ENCODE measurements at places on chromosomes 1 and 21.

DNA sequence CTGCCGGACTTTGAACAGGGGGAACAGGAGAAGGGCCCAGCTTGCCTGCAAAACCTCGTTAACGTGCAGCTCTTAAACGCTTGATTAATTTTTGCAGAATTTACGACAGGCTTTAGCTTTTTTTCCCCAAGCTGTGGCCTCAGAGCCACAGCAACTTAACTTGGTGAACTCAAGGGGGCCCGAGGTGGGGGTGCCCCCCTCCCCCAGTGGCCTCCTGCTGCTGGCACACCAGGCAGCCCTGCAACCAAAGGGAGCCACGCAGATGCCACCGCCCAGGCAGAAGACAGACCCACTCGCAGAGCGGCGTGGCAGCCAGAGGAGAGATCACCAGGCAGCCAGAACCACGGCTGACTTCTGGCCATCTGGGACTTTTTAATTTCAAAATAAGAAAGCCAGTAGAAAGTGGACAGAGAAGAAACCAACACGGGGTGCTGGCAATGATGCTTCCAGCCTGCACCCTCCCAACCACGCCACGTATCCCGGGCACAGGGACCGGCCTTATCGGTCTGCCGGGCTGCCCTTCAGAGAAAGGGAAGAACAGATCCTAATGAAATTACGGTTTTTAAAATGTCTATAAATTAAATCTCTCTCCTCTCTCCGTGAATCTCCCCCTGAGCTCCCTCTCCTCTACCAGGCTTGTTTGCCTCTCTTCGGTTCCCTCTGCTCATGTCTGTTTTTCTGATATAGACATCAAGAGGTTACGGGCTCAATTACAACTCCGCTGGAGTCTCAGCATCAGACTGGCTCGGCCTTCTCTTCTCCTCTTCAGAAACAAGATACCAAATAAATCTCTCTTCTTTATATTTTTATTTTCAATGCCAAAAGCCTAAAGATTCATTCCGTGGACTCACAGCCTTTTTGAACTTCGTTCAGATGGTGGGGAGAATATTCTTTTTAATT, 6.4 kb downstream of the CASZ1 start:
- no peak for DNase-seq

- no peak for DNase-seq
Measured at GRCh38 chr1:222546091-222546490, 1.8 kb downstream of the HHIPL2 start.

DNA sequence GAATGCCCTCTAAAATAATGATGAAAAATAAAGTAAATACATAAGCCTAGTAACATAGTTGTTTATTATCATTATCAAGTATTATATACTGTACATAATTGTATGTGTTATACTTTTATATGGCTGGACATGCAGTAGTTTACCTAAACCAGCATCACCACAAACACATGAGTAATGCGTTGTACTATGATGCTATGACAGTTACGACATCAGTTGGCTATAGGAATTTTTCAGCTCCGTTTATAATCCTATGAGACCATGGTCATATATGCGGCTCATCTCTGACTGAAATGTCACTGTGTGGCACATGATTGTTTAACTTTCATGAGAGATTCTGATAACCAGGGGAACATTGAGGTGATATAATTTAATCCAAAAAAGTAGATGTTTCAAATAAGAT, 352.1 kb downstream of the ST6GALNAC3 start:
- no peak for DNase-seq

DNA sequence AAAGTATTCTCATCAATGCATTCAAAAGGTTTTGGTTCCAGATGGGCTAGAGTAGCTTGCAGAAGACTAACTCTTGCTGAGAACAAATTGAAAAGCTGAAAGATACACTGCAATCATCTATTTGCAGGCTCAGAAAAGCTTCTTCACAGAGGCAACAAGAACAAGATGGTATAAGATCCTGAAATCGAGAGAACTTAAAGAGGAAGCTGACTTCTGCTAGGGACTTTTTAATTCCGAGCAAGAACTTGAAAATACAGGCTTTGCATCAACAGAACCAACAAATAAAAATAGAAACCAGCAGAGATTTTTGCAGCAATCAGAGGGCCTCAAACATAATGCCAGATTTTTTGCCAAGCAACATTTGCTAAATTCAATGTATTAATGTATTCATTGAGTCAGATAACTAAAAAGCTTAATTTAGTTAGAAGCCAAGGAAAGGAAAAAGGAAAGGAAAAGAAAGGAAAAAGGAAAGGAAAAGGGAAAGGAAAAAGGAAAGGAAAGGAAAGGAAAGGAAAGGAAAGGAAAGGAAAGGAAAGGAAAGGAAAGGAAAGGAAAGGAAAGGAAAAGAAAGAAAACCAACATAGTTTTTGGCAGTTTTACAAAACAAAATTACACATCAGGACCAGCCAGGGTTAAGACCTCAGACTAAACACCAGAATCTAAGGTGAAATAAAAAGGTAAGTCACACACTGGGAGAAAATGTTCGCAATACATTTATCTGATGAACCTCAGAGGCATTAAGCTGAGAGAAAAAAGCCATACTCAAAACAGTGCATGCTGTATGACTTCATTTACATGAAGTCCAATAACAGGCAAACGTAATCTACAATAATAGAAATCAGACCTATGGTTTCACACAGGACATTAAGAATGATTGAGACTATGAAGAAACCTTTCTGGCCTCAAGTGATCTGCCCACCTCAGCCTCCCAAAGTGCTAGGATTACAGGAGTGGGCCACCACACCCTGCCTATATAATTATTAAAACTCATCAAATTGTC, 42.6 kb downstream of the FAF1 start:
- DNase-seq = no peak

DNA sequence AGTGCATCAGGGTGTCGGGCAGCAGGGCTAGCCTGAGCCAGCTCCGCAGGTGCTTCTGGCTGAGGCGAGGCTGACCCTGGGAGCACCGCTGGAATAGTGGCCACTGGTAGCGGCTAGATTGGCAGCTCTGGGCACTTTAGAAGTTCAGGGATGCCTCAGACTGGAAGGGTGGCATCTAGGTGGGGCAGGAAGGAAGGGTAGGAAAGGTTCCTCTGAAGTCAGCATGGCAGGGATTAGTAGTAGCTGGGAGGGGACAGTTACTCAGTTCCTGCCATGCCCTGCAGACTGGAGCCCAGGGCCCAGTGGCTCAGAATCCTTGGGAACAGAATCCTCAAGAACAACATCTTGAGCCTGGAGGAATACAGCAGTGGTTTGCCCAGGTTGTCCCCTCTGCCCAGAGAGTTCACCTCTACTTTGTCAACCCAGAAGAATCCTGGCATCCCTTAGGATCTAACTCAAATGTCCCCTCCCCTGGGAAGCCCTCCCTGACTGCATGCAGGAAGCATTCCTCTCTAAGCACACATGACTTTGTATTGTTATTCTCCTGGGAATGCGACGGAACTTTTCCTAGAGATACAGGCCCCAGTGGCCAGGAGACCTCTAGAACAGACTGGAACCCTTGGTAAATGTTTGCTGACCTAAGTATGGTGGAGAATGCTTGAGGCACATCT, 39.5 kb upstream of the BCAR3 start:
- no peak for DNase-seq

DNA sequence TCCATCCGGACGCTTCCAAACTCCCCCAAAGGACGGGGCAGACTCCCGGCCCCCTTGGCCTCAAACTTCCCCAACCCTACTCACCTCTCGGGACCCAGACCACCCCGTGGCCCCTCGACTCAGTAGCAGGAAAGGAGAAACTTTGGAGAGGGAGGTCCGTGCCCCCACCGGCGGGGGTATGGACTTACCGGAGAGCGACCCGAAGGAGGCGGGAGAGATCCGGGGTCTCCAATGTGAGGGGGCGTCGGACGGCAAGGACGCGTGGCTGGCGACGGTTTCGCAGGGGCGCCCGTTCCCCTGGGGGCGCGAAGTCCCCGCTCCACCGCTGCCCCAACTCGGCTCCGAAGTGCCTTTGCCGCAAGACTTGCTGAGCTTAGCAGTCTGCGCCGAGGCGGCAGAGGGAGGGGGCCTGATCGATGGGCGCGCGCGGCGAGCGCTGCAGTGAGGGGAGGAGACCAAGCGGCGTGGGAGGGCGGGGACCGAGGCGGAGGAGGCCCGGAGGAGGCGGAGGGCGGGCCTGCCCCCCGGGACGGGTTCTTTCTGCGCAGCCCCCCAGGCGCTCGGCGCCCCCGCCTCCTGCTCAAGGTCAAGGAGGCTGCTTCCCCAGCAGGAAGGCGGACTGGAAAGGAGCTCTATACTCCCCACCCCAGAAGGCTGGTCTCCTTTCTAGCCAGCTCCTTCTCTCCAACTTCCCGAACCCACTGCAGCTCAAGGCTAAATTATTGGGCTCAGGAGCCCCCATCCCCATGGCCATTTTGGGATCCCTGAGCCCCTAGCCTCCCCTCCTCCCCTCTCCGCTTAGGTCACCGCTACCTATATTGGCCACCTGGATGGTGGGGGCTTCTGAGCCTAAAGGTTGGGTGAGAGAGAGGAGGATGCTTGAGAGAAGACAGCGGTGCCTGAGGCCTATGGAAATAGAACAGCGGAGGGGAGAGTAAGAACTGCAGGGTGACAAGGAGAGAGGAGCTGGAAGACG, at the start of gene SYT2:
TSS of gene SYT2 (minus strand) at position 385 of the 976 bp plus-strand sequence. CDS start 104,682 bp downstream, outside the sequence.
- peak; percentile 13 for DNase-seq

- DNase-seq = peak; percentile 69
Measured at GRCh38 chr21:45128613-45129188, 54.3 kb downstream of the ADARB1 start.

Measured in SHP77 (cell line).